ENCODE measurements at places on chromosomes 3 and 15.

DNA sequence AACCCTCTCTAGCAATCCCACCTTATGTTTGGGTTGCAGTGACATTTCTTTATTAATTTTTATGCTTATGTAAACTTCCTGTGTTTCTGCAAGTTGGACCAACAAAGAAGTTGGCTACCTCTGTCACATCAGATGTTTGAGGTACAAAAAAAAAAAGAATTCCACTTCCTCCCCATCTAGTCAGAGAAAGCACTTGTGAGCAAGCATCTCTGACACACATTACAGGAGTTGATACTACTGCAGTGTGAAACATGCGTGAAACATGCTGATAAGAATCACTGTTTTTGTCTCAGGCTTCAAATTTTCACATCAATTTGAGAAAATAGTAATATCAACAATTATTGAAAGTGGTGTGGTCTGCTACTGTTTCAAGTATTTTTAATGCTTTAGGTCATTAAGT, 1.3 kb downstream of the SCAANT1 start:
- no peak for DNase-seq

DNA sequence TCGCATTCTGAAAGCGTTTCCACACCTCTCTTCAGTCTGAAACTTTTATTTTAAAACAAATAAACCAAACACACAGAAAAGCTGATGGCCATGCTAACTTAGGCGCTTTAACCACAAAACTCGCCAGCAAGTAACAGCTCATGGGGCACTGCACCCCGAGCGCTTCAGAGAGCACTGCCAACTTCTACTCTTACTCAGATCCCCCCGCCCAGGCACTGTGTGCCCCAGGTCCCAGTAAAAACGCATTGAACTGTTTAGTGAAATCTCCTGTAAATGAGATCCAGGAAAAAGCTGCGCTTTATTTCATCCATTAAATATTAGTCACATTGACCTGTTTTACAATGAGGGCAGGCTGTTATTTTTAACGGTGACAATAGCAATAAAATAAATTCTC, 99.7 kb downstream of the LRIG1 start:
- DNase-seq: no peak

DNA sequence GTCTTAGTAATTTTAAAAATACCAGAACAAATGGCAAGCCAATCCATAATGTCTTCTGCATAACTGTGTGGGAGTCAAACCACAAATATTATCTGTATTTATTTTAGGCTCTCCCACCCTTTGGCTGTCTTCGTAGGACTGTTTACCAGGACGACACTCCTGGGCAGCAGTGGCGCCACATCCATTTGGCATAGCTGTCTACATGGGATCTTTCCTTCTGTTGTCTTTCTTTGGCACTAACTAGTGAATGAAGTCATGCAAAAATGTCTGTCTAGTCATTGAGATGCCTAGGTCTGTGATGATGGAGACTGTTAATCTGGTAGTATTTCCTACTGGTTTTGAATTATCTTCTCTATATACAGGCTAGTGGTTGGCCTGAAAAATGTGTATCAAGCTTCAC, 54.0 kb upstream of the CHMP2B start:
- no peak for DNase-seq

- DNase-seq: peak; percentile 67
Measured at GRCh38 chr3:48503401-48504050, 448 bp downstream of the SHISA5 start.

GRCh38 chr3:170718848-170719247, 133.0 kb upstream of the SLC7A14 start:
- no peak for DNase-seq

DNA sequence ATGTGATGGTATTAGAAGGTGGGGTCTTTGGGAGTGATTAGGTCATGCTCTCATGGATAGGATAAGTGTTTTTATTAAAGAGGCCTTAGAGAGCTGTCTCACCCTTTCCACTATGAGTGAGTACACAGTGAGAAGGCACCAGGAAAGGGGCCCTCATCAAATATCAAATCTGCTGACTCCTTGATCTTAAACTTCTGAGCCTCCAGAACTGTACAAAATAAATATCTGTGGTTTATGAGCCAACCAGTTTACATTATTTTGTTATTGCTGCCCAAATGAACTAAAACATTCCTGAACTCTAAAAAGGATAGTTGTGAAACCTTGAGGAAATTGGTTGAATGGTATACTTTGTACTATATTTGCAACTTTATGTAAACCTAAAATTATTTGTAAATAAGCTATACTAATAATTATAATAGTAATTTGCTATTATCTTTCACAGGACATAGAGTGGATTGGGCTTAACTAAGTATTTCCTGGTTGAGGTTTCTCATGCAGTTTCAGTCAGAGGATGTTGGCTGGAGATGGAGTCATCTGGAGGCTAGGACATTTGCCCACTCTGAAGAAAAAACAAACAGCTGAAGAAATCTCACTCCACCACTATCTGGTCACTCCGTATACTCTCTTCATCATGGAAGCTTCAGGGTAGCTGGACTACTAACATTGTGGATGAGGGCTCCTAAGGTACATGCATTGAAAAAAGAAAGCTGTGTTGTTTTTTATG, 1068.6 kb upstream of the CADM2 start:
- no peak for DNase-seq

DNA sequence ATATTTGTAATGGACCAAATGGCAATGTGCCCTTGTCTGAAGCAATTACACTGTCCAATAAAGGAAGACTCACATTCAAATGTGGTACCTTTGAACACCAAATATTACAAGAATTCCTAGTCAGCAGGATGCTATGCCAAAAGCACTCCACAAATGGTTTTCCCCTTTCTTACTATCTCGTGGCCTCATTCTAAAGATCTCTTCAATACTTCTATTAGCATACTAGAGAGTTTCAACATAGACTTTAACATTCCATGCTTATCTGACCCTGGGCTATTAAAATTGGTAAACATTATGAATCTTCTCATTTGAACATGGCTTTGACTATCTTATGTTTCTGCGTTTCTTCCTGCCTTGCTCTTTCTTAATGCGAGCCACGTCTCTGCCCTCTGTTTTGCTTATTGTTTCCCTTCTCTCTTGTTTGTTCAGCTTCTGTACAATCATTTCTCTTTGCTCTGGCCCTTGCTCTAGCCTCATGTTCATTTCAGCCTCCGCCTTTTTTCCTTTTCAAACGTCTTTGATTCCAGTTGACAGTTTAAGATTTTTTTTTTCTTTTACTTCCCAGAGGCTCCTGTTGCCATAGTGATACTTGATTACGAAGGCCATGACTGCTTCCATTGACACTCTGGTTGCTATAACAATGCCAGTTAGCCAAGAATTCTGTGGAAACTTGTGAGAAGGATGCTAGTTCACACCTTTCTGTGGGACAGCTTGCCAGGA, 49.5 kb upstream of the SLC9A9 start:
- DNase-seq: no peak

DNA sequence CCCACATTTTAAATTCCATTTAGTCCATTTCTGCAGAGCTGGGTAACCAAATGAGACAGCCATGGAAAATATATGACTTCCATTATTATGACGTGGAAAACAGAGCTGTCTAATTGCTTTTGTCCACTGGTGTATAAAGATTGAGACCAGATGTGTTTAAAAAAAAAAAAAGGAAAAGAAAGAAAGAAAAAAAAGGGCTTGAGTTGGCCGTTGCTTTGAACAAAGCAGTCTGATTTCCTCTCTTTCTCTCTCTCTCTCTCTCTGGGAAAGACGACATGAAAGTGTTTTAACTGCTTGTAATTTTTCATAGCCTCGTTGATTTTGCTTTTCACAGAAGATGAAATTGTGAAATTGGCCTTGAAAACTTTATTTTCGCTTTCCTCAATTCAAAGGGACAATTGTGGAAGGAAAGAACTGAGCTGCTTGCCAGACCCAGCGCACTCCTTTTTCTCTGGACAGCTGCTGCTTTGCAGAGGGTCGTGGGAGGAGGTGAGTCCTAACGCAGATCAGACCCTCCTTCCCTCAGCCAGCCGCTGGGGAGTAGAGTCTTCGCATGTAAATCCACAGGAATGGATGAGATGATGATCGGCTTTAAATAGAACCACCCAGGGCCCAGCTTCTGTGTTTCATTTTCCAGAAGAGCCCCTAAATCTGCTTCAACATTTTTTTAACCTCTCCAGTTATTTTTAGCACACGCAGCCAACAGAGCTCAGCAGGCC, 42.8 kb upstream of the UBE2E1 start:
- no peak for DNase-seq

GRCh38 chr3:141928631-141929270, 52.3 kb downstream of the ATP1B3 start:
- no peak for DNase-seq

- no peak for DNase-seq
Measured at GRCh38 chr3:184496933-184497332, 64.7 kb upstream of the EPHB3 start.

- DNase-seq: no peak
Measured at GRCh38 chr15:42490291-42490670, 660 bp downstream of the ZNF106 start.

DNA sequence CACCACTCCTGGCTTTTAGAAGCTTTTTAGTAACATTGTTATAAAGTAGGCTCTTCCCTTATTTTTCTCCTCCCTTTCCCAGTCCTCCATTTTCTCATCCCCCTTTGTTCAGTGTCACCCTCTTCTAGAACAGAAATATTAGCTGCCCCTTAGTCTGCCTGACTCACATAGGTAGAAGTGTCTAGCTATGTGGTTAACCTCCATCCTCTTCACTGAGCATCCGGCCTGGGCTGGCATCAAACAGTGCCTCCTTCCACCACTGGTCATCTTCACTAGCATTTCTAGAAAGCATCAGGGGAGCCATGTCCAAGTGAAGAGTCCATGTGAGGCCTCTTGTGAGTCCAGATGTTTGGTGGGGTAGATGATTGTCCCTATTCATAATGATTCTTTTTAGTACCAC, 70.0 kb upstream of the SKOR1 start:
- no peak for DNase-seq

- DNase-seq: no peak
Measured at GRCh38 chr3:127264292-127264691, 23.6 kb downstream of the PRR20G start.

DNA sequence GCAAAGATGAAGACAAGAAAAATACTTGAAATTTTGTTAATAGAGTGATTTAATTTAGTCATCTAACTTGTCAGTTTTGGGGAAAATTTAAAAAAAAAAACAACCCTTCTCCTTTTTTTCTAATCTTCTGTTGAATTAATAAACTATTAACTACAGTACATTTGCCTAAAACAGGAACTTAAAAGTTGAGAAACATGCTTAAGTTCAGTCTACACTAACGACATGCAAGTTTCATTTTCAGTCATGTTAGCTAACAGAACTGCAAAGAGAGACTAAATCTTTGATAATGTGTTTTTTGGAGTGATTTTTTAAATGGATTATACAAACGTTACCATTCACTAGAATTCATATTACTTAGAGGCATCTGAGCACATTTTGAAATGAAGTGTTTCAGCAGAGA, 71.9 kb upstream of the MBNL1 start:
- DNase-seq: no peak

DNA sequence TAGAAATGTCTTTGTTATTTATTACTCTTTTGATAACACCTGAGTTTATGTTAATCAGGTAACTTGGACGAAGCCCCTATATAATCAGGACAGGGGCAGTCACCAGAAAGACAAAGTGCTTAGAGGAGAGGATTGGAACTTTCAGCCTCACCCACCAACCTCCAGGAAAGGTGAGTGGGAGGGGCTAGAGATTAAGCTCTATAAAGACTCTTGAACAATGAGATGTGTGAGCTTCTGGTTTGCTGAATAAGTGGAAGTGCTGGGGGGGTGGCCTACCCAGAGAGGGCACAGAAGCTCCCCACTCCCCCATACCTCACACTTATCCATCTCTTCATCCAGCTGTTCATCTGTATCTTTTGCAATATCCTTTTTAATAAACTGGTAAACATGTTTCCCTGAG, 73.9 kb downstream of the TTBK2 start:
- DNase-seq: no peak

- DNase-seq: peak; percentile 75
Measured at GRCh38 chr3:123027292-123028232, at the start of gene SEMA5B. TSS of gene SEMA5B (minus strand) at chr3:123027763. CDS start at chr3:122961263, 66,500 bp downstream.

GRCh38 chr3:176046703-176047102, 1150.6 kb downstream of the TBL1XR1 start:
- DNase-seq: no peak

DNA sequence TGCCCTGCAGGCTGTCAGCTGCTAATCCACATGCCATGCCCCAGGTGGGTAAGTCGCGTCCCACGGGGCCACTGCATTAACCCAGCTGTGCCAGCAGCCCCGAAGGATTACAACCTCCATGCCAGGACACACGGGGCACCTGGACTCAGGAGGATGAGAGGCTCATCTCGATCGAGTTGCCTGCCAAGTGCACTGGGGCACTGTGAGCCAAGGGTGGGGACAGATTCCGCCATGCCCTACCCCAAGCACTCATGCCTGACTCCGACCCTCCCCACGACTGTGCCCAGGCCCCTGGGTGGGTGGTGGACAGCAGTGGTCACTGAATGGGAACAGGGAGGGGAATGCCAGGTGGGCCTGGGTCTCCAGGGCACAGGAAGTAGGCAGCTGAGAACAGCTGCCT, 20.7 kb upstream of the SNRPA1 start:
- DNase-seq: no peak

DNA sequence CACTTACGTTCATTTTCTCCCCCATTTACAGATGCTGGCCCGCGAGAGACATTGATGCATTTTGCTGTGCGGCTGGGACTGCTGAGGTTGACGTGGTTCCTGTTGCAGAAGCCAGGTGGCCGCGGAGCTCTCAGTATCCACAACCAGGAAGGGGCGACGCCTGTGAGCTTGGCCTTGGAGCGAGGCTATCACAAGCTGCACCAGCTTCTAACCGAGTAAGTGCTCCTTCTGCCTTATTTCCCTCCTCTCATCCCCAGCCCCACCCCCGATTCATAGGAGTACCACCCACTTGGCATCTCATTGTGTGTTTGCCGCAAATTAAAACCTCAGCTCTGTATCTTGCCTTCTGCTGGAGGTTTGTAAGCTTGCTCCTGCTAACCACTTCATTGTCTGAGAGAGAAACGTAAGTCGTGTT, 163.3 kb downstream of the AKAP13 start:
- no peak for DNase-seq

- DNase-seq: peak; percentile 23
Measured at GRCh38 chr3:124985349-124985748, 50.8 kb upstream of the MUC13 start.

DNA sequence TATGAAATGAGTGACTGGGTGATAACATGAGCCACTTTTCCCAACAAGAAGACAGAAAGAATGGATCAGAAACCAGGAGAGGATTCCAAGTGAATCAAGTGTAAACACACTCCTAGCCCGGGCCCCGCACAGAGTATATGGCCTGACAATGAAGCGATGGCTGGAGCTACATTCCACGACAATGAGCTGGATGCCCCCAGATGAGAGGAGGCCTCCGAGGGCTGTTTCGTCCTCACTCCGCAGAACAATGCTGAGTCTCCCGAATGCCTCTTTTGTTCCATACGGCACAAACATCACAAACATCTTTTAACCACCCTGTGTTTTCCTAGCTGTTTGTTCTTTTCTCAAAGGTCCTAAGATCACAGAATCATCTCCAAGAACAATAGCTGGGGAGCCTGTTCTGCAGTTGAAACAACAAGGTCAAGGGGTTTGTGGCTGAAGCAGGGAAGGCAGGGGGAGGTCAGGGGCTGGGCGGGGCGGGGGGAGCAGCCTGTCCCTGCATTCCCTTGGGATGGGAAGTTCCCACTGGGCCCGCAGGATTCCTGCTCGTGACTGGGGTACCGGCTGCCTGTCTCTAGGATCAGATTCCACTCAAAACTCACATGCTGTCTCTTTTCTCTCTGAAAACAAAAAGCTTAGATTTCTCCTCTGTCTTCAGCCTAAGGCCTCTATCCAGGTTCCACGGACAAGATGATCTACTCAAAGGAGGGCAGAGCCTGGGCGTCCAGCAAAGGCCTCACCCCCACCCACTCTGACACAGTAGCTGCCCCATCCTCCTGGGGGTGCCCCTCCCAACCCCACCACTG, 151.3 kb downstream of the XXYLT1 start:
- peak; percentile 59 for DNase-seq

- peak; percentile 37 for DNase-seq
Measured at GRCh38 chr3:57805674-57806073, 49.6 kb downstream of the SLMAP start.

All from 8988T (cell line).